Mammary microvascular endothelial cell (primary cell): ENCODE measurements at places on chromosomes 4 and X. TPM values are rescaled to one million over a fixed set of nuclear protein-coding genes. Genes with fewer than 3 reads are reported as not detected.

DMP1 gene
- not detected in 2 replicates for total RNA-seq

AREG gene
- total RNA-seq: 0.74 and 0.87 TPM in 2 replicates

GLRB gene
- 0.60 and 0.94 TPM in 2 replicates for total RNA-seq

SPIN4 gene
- 3.3 and 3.7 TPM in 2 replicates for total RNA-seq

IL1RAPL1 gene
- total RNA-seq: 0.47 and 0.59 TPM in 2 replicates
